ENCODE measurements at places on chromosomes 5 and 9. TPM values are rescaled to one million over a fixed set of nuclear protein-coding genes. Genes with fewer than 3 reads are reported as not detected.

Gene TAF11L5
- polyA plus RNA-seq: not detected

- no peak for DNase-seq
These were observed 507.7 kb downstream of the CCDC171 start for GRCh38 chr9:16060436-16061129.

- no peak for DNase-seq
These were observed 2.8 kb upstream of the PRLR start for GRCh38 chr5:35233121-35233520.

GRCh38 chr5:136192015-136192525, 892 bp downstream of the SMIM32 start:
- DNase-seq: no peak

Gene CSF1R
- polyA plus RNA-seq: 21.9 TPM

DNA sequence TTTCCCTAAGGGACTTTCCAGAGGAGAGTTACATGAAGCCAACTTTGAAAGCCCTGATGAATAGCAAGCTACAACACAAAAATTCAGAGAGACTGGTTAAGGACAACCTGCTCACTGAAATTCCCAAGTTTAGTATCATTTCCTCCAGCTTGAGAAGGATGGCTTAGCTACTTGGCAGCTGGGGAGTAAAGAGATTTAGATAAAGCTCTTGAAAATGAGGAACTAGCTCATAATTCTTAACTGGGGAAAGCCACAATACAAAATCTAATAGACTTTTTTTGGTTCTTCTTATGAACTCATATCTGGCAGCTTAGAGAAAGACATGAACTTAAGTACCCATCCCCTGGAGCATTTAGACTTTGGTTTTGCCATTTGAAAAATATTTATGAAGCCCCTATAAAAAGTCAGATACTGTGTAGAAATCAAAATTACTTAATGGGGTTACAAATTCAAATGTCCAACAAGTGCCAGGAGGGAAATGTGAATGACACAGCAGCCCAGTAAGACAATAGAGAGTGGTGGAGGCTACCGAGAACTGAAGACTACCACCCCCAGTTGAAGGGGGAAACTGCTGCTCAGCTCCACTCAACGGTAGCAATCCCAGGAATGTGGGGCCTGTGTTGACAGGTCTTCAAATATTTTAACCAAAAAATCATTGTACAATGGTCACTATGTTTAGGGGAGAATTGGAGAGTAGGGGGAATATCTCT, 79.4 kb upstream of the ADRB2 start:
- DNase-seq: no peak

GRCh38 chr5:180130876-180131740, 59.5 kb upstream of the RNF130 start:
- DNase-seq: no peak

- no peak for DNase-seq
These were observed 221.6 kb downstream of the PARP8 start for GRCh38 chr5:50887889-50888633.

Gene CDO1
- 18.8 TPM for polyA plus RNA-seq

Gene PCDH1
- polyA plus RNA-seq: 12.6 TPM

DNA sequence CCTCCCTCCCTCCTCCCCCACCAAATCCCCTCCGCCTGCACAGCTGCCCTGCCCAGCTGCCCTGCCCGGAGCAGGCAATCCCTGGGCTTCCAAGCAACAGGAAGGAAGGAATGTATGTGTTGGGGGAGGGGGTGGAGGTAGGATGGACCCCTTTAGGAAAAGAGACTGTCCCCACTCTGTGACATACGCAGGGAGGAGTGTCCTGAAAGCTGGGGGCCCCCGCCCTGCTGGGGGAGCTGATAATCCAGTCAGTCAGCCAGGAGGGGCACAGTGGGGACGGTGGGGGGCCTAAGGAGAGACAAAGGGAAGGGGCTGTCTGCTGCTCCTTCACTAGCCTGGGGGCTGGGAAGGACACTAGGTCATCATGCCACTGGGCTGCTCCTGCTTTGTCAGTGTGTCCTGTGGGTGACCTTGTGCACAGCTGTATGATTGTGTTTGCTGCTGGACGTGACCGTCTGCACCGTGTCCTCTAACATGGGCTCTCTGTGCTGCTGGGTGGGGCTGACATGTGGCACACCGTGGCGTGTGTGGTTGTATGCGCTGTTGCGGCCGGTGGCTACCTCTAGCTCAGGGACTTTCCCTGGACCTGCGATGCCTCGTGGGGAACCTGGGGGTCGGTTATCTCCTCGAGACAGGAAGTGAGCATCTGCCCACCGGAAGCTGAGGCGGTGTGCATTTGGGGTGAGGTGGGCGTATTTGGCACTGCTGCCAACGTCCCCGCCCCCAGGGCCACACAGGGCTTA, 3.0 kb downstream of the N4BP3 start:
- no peak for DNase-seq

- DNase-seq: no peak
These were observed 102.2 kb downstream of the SNX18 start for GRCh38 chr5:54619731-54620130.

GRCh38 chr5:96487859-96488258, 54.8 kb upstream of the PCSK1 start:
- no peak for DNase-seq

- DNase-seq: no peak
These were observed 46.4 kb upstream of the EXOC3 start for GRCh38 chr5:396531-396961.

DNA sequence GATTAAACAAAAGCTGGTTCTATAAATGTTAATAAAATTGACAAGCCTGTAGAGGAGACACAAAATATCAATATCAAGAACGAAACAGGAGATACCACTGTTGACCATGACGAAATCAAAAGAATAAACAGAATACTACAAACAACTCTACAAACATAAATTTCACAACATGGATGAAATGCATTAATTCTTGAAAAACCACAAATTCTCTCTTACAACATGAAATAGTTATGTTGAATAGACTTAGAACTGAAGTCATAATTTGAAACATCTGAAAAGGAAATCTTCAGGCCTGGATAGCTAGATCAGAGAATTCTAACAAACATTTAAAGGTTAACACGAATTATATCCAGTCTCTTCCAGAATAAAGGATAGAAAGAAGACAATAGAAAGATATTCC, 6.9 kb upstream of the SPATA31C1 start:
- no peak for DNase-seq

- no peak for DNase-seq
These were observed 11.3 kb upstream of the GGTA1 start for GRCh38 chr9:121510766-121511550.

DNA sequence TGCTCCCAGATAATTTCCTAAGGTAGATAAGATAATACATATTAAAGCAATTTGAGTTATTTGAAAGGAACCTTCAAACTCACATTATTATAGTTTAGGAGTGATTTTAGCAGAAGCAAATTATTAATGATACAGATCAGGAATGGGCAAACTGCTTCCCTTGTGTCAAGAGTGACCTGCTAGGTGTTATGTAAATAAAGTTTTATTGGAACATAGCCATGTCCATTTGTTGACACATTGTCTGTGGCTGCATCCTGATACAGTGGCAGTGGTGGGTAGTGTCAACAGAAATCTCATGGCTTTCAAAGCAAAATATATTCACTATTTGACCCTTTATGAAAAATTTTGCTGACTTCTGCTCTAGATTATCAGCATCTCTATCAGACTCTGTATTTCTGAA, 11.4 kb upstream of the BASP1 start:
- DNase-seq: no peak

GRCh38 chr5:96807075-96807654, 580 bp downstream of the ERAP1 start:
- peak; percentile 66 for DNase-seq

Gene MCTP1
- polyA plus RNA-seq: 7.1 TPM

- no peak for DNase-seq
These were observed 66.8 kb upstream of the IL7R start for GRCh38 chr5:35789732-35790456.

All from muscle of arm (tissue), 14 donors.